ENCODE measurements at places on chromosomes 4 and X.

- no peak for DNase-seq
Measured at GRCh38 chrX:53237056-53237455, 12.0 kb upstream of the KDM5C start.

DNA sequence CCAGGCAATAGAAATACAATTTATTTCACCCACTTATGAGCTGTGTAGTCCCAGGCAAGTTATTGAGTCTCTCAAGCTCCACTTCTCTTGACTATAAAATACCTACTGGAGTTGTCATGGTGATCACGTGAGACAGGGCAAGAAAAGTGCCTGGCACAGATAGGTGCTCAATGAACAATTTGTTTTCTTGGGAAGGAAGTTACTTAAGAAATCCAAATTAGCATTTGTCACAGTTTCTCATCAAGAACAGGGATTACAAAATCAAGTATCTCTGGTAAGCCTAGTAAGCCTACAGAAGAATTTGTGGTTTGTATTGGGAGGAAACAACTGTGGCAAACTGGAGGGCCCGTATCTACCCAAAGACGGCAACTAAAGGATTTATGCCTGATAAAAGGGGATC, 37.5 kb upstream of the RASGEF1B start:
- DNase-seq = no peak

DNA sequence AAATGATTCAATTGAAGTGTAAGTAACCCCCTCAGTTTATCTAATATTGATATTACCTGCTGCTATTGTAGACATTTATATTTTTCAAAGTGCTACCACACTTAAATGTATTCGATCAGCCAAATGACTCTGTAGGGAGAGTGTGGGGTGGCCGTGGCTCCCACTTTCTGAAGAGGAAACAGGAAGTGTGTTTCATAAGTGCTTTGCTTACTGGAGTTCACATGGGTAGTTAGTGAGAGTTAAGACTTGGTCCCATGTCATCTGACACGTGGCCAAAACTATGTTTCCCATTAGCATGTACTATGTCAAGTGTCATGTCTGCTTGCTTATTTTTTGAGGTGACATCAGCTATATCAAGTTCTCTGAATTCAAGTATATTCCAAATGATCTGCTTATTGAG, 308.1 kb upstream of the GATB start:
- no peak for DNase-seq

DNA sequence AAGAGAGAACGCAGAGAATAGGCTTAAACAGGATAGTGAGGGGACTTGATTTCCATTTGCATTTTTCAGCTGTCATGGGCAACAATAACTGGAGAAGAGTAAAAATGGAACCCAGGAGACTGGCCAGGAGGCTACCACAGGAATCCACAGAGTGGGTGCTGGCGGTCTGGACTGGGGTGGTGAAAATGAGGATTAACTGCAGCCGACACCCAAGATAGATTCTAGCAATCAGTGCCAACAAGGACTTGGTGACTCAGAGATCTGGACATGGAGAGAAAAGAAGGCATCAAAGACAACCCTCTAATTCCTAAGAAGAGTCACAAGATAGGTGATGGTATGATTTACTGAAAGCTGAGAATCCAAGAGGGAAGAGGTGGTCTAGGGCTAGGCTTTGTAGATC, 102.8 kb downstream of the ATP8A1 start:
- no peak for DNase-seq

GRCh38 chr4:127730142-127730913, at the start of gene SLC25A31:
Gene SLC25A31, plus strand, starts transcription at chr4:127730400. Its CDS starts 146 bp downstream, at chr4:127730546.
- no peak for DNase-seq

- DNase-seq = no peak
Measured at GRCh38 chr4:150546286-150546685, 35.7 kb upstream of the MAB21L2 start.

- DNase-seq = no peak
Measured at GRCh38 chrX:101349193-101349562, 636 bp upstream of the TIMM8A start.

DNA sequence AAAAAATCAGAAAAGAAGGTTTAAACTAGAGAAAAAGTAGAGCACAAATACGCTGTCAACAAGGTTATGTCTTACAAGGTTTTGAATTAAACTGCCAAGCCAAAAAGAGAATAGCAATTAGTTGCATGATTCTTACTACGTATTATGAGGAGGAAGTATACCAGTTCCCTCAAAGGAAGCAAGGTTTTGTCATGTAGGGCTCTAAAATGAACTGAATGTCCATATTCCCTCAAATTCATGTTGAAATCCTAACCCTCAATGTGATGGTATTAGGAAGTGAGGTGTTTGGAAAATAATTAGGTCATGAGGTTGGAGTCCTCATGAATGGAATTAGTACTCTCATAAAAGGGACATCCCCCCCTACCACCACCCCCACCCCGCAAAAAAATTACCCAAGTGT, 201.0 kb downstream of the FBXW7 start:
- DNase-seq = no peak

GRCh38 chr4:55444827-55445226, 49.1 kb downstream of the TMEM165 start:
- no peak for DNase-seq

- no peak for DNase-seq
Measured at GRCh38 chr4:11765849-11766453, 337.3 kb upstream of the HS3ST1 start.

GRCh38 chr4:188841523-188841922, 702.3 kb downstream of the TRIML1 start:
- no peak for DNase-seq

- DNase-seq = no peak
Measured at GRCh38 chrX:43456063-43456462, 200.0 kb upstream of the MAOA start.

DNA sequence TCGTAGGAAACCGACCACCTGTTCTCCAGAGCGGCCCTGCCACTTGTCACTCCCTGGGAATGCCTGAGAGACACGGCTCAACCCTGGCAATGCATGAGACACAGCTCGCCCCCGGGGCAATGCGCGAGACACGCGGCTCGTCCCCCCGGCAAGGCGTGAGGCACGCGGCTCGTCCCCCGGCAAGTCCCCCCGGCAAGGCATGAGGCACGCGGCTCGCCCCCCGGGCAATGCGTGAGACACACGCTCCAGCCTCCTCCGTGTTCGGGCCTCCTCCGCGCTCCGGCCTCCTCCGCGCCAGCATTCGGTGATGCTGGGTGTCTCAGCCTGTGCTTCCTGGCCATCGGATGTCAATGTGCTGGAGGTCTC, 27.5 kb upstream of the CPLX1 start:
- no peak for DNase-seq

DNA sequence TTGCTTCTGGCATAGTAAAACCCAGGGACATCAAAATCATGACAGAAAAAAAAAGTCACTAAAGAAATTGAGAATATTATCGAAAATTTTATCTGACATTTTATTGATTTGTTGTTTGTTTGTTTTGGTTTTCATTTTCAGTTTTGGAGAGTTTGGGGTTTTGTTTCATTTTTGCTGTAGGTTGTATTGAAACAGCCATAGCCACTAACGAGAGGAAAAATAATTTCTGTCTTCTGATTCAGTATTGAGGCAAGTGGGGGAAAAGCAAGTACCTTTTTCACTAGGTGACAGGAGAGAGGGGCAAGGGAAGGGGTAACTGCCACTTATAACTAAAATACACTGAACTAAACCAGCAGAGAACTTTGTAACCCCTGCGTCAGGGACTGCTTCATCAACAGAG, 392.8 kb upstream of the NDST3 start:
- no peak for DNase-seq

GRCh38 chrX:123961268-123962005, at the start of gene STAG2:
Gene STAG2, plus strand, starts transcription at chrX:123961706. Its CDS starts 60,922 bp downstream, at chrX:124022628.
- DNase-seq = peak; percentile 67

DNA sequence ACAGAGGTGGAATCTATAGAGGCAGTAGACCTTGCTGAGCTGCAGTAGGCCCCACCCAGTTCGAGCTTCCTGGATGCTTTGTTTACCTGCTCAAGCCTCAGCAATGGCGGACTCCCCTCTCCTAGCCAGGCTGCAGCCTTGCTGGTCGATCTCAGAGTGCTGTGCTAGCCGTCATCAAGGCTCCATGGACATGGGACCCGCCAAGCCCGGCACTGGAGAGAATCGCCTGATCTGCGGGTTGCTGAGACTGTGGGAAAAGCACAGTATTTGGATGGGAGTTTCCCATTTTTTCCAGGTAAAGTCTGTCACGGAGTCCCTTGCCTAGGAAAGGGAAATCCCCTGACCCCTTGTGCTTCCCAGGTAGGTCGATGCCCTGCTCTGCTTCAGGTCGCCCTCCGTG, 124.8 kb upstream of the KLF8 start:
- no peak for DNase-seq

- DNase-seq = no peak
Measured at GRCh38 chr4:186081202-186081807, 12.3 kb downstream of the TLR3 start.

DNA sequence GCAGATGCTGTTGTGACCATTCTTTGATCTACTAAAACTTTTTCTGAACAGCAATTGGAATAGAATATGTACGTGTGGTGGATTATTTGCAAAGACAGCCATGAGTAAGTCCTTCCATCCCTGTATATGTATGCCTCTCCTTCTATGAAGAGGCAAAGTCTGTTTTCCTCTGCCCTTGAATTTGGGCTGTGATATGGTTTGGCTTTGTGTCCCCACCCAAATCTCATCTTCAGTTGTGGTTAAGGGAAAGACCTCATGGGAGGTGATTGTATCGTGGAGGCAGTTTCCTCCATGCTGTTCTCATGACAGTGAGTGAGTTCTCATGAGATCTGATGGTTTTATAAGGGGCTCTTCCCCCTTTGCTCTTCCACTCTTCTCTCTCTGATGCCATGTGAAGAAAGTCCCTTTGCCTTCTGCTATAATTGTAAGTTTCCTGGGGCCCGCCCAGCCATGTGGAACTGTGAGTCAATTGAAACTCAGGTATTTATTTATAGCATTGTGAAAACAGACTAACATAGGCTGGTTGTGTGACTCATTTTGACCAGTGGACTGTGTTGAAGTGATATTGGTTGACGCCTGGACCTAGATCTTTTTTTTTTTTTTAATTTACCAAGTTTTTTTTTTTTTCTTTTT, 108.3 kb upstream of the CAMK2D start:
- DNase-seq = no peak

GRCh38 chr4:4456351-4456750, 69.4 kb downstream of the NSG1 start:
- no peak for DNase-seq

- DNase-seq = no peak
Measured at GRCh38 chrX:110120025-110120424, 117.1 kb downstream of the TMEM164 start.

- no peak for DNase-seq
Measured at GRCh38 chrX:68503836-68504636, 5.2 kb downstream of the YIPF6 start.

- DNase-seq = no peak
Measured at GRCh38 chr4:88709989-88710388, 12.4 kb upstream of the NAP1L5 start.

DNA sequence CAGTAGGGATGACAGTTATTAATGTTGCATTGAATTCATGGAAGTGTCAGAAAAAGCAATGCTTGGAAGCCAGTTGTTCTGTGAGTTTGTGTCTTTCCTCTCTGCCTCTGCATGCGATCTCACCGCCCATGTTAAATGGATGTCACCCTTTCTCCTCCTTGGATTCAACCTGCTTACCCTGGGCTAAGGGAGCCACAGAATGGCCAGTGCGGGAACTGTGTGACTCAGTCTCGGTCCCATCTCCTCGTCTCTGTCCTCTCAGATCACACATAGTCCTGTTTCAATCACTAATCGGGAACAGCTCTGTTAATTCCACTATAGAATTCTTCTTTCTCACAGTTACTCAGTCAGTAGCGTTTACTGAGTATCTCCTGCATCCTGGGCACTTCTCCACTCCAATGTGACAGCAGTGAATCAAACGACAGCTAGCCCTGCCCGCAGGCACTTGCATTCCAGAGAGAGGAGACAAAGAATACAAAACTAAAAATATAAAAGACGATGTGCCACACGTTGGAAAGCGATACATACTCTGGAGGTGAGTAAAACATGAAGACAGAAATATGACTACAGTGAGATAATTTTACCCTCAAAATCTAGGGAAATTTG, 53.6 kb upstream of the TLR3 start:
- no peak for DNase-seq

DNA sequence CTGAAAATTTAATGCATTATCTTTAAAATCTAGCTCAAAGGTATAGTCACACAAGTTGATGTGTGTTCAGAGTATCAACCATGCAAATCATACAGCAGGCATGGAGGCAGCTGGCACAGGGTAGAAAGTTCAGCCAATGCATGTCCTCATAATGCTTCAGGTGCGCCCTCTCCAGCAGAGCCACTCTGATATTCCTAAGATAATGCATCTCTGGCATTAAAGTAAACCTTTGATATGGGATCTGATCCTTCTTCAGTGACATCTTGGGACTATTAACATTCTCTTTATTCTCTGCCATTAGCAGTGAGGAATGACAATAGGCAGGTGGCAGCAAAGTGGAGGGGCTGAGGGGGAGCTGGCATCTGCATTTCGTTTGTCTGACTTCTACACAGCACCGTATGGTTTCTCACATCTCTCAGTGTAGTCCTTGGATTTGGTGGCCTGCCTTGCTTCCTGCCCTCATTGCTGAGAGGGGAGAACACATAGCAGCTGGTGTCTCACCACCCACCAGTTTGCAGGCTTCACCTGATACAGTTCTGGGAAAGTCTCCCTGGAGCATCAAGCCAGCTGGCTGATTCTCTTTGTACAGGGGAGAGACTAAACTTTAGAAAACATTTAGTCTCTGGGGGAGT, 168.7 kb upstream of the TBC1D9 start:
- peak; percentile 62 for DNase-seq

GRCh38 chr4:10180603-10180926, 64.0 kb upstream of the WDR1 start:
- no peak for DNase-seq

DNA sequence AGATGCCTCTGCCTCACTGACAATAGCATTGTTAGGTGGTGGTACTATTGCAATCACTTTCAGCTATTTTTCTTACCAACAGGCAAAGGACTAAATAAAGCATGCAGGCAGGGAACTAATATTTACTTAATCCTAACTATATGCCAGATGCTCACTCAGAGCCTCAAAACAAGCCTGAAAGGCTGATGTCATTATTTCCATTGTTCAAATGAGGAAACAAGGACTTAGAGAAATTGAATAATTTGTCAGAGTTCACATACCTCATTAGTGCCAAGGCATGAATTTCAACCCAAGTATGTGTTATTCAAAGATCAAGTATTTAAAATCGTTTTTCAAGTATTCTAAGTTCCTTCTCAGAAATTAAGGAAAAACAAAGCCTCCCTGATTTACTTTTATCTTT, 374.9 kb upstream of the TECRL start:
- no peak for DNase-seq

- no peak for DNase-seq
Measured at GRCh38 chr4:187544461-187545053, 451.0 kb upstream of the ZFP42 start.

DNA sequence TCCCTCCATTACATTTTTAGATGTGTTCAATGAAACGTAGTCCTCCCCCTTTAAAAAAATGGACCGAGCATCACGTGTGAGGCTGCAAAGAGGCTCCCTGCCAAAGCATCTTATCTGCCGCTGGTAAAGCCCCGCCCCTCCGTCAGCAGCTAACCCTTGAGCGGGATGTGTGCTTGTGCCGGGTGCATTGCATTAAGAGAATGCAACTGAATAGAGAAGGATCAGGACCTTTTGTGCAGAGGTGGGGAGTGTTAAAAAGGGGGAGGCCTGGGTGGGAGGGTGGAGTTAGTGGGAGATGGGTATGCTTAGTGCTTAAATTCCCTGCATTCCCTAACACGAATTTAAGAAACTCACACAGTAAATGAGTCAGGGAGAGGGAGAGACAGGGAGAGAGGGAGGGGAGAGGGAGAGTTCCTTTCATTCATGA, 66.0 kb downstream of the TBL1X start:
- DNase-seq = peak; percentile 80

GRCh38 chr4:90845777-90846176, 718.6 kb downstream of the CCSER1 start:
- DNase-seq = no peak

Measured in NCI-H2171 (cell line).